ENCODE measurements at places on chromosomes 11 and 22.

- DNase-seq, result no peak
Observed at GRCh38 chr22:32354360-32355351, 3.0 kb upstream of the RFPL3 start.

GRCh38 chr11:69941546-69942332 lies 122.5 kb upstream of the FGF3 start:
- no peak for DNase-seq

GRCh38 chr22:35749808-35750207 lies 32.1 kb downstream of the APOL5 start:
- no peak for DNase-seq

- no peak for DNase-seq
Observed at GRCh38 chr11:13128354-13128753, 119.2 kb downstream of the RASSF10 start.

GRCh38 chr11:58941838-58942237 lies 2.5 kb downstream of the GLYATL1 start:
- no peak for DNase-seq

GRCh38 chr22:39685336-39686177 lies 115.0 kb downstream of the CACNA1I start:
- DNase-seq, result no peak

- DNase-seq, result no peak
Observed at GRCh38 chr11:2891326-2892214, 6.0 kb upstream of the CDKN1C start.

- no peak for DNase-seq
Observed at GRCh38 chr11:62669420-62670161, 1.9 kb upstream of the UQCC3 start.

DNA sequence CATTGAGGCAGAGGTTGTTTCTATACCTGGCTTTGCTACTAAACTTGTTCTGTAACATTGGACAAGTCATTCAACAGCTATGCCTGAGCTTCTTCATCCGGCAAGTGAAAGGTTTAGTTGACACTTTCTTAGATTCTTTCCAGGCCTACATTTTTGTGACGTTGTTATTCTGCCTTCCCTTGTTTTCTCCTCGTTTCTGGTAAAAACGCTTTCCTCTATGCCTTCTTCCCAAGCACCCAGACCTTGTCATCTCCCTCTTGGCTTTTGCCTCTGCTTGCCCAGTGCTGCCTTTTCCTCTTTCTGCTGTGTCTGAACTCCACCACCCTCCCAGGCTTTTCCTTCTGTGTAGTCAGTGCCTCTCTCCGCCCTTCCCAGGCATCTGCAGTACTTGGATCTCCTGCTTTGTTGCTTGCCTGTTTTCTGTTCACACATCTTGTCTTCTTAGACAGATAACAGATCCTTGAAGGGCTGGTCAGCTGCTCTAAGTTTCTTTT lies 1.4 kb upstream of the AMOTL1 start:
- DNase-seq, result no peak

DNA sequence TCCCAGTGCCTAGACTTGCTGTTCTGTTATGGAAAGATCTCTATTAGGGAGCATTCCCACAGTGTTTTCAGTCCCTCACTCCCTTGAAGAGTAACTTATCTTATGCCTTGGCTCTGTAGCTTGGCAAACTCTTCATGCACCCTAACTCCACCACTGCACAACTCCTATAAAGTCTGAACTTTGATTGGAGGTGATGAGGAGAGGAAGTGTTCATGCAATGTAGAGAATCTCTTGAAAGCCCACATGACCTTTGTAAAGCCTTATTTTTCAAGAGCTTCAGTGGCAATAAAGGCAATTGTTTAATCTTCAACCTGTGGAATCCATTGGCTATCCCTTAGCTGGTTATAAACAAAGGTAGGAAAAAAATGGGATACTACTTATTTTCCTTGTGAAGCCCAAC lies 176.2 kb downstream of the ETS1 start:
- no peak for DNase-seq
